CD4-positive, CD25-positive, alpha-beta regulatory T cell (primary cell): ENCODE measurements at places on chromosomes 16 and 17. TPM values are rescaled to one million over a fixed set of nuclear protein-coding genes. Genes with fewer than 3 reads are reported as not detected.

Gene SLC5A11
- polyA plus RNA-seq: not detected

Gene PARD6A
- 17.9 TPM for polyA plus RNA-seq

Gene RAB37
- polyA plus RNA-seq: 89.3 TPM

Gene KRT33B
- not detected for polyA plus RNA-seq

Gene ZNF469
- polyA plus RNA-seq: not detected

Gene TEKT3
- 0.34 TPM for polyA plus RNA-seq

Gene ATAD5
- polyA plus RNA-seq: 1.3 TPM
